NCI-H2081 treated with DMSO at 0.1 percent for 48 hours (cell line): ENCODE measurements at places on chromosomes 2 and 18.

- DNase-seq: no peak
Measured at GRCh38 chr2:20393986-20394385, 43.3 kb upstream of the PUM2 start.

DNA sequence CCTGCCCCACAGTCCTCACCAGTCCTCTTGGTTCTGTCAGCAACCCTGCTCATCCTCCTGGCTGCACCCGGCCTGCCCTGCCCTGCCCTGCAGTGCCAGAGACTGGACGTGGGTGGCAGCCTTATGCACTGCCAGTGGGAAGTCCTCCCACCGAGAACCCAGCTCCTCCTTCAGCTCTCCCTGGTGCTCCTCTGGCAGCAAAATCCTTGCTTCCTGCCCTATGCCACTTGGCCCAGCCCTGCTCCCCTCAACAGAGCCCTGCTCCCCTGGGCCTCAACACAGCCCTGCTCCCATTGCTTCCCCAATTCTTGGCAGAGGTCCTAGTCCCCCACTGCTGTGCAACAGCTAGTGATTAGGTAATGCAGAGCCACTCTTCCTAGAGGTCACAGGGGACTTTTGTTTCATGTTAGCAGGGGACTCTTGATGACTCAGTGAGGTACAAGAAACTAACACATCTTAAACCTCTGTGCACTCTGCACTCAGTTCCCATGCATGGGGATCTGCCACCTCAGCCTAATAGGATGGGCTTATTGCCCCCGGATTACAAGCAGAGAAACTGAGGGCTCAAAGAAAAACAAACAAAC is 58.0 kb upstream of the EDAR start:
- DNase-seq: no peak

DNA sequence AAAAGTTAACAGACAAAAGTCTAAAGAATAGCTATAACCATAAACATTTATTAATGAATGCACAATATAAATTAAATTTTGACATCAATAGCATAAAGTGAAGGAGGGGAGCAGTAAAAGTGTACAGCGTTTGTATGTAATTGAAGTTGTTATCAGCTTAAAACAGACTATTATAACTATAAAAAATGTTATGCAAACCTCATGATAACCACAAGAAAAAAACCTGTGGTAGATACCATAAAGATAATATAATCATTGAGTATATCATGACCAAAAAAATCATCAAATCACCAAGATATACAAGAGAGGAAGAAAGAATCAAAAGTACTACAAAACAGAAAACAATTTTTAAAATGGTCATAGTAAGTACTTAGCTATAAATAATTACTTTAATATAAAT is 122.1 kb upstream of the ID2 start:
- no peak for DNase-seq

GRCh38 chr18:50961974-50962373 is 5.9 kb upstream of the ELAC1 start:
- no peak for DNase-seq

- no peak for DNase-seq
Measured at GRCh38 chr2:11889854-11890253, 143.4 kb downstream of the LPIN1 start.

- no peak for DNase-seq
Measured at GRCh38 chr2:130766037-130766436, 10.7 kb downstream of the AMER3 start.

DNA sequence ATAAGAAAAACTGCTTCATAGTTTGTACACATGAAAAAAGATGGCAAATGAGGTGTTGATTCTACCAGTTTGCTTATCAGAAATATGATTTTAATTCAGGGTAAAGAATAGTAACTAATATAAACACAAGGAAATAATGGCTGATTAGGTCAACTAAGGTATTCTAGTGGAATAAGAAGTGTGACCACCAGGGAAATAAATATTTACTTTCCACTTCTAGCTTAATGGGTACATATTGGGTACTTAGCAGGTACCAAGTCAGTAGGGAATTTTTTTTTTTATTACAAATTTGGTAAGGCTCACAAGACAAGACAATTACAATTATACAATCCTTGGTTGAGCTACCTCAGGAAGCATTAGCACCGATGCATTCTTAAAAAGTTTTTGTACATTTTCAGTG is 135.7 kb downstream of the PLEKHA3 start:
- no peak for DNase-seq

DNA sequence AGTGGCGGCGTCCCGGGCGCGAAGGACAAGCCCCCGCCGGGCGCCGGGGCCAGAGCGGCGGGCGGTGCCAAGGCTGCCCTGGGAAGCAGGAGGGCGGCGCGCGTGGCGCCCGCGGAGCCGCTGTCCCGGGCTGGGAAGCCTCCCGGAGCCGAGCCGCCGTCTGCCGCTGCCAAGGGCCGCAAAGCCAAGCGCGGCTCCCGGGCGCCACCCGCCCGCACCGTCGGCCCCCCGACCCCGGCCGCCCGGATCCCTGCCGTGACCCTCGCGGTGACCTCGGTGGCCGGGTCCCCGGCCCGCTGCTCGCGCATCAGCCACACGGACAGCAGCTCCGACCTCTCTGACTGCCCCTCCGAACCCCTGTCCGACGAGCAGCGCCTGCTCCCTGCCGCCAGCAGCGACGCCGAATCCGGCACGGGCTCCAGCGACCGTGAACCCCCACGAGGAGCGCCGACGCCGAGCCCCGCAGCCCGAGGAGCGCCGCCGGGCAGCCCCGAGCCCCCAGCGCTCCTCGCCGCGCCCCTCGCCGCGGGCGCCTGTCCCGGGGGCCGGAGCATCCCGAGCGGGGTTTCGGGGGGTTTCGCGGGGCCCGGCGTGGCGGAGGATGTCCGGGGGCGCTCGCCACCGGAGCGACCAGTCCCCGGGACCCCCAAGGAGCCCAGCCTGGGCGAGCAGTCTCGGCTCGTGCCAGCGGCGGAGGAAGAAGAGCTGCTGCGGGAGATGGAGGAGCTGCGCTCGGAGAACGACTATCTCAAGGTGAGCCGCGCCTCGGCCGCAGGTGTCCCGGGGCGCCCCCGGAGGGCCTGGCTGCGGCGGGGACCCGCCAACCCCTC is 820 bp downstream of the MTCL1 start:
- DNase-seq: no peak
